ENCODE measurements at places on chromosomes 16 and 17.
A peak's percentile ranks its signal among the peaks of the same experiment; 100 is the strongest.

DNA sequence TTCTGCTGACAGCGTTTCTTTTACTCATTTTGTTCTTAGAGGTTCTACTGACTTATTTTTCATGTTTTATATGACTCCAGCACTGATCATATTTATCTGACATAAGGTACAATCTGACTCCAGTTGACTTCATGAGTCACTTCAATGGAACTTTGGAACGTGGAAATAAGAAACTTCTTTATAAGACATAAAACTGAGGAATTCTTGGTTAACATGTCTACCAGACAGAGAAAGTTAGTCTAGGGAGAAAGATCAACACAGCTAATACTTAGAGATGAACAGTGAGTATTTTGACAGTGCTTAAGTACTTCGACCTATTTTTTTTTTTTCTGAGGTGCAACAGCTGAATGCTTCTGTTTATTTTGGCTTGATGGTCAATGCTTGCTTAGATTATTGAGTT, 679.5 kb downstream of the KCNJ2 start:
- DNase-seq, result no peak

DNA sequence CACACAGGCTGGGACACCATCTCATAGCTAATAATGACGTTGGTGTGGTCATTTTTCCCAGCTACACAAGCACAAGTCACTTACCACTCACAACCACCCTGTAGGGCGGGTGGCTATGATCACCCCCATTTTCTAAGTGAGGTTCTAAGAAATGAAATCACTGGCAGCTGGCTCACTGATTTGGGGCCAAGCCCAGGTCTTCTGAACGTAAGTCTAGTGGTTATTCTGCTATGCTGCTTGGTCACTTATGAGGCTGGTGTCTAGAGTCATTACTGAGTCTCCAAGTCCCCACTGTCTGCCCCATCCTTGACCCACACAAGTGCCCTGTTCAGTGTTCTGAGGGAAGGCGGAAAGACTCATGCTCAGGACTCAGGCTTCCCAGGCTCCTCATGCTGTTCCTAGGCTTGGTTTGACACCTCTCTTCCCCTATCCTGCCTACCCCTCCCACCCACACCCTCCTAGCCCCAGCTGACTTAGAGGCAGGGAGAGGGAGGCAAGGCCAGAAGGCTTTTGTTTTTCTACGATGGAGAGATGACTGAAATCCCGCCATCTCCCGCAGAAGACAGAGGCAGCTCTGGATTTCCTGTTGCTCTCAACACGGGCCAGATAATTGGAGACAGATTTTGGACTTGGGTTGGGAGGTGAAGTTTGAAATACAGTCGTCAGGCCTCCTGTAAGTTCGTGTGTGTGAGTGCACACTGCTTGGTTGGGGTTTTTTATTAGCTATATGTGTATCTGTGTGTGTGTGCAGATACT, 32.2 kb downstream of the FZD2 start:
- DNase-seq, result no peak

DNA sequence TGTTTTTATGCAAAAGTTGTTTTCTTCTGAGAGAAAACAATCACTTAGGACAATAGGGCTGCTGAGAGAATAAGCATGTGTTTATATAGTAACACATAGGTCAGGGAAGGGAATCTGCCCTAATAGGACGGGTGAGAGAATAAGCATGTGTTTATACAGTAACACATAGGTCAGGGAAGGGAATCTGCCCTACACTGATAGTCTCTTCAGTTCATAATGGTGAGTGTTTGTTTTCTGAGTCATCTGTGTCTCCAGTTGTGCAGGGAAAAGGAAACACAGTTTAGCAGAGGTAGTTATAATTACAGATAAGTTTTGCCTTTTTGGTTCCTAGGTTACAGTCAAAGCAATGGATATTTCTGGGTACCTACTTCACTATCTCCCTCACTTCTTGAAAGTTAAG, 252.3 kb upstream of the CA10 start:
- no peak for DNase-seq

- no peak for DNase-seq
Observed at GRCh38 chr16:87182759-87183158, 134.4 kb downstream of the C16orf95 start.

GRCh38 chr16:85395207-85395912, 217.8 kb upstream of the GSE1 start:
- peak; percentile 90 for DNase-seq

DNA sequence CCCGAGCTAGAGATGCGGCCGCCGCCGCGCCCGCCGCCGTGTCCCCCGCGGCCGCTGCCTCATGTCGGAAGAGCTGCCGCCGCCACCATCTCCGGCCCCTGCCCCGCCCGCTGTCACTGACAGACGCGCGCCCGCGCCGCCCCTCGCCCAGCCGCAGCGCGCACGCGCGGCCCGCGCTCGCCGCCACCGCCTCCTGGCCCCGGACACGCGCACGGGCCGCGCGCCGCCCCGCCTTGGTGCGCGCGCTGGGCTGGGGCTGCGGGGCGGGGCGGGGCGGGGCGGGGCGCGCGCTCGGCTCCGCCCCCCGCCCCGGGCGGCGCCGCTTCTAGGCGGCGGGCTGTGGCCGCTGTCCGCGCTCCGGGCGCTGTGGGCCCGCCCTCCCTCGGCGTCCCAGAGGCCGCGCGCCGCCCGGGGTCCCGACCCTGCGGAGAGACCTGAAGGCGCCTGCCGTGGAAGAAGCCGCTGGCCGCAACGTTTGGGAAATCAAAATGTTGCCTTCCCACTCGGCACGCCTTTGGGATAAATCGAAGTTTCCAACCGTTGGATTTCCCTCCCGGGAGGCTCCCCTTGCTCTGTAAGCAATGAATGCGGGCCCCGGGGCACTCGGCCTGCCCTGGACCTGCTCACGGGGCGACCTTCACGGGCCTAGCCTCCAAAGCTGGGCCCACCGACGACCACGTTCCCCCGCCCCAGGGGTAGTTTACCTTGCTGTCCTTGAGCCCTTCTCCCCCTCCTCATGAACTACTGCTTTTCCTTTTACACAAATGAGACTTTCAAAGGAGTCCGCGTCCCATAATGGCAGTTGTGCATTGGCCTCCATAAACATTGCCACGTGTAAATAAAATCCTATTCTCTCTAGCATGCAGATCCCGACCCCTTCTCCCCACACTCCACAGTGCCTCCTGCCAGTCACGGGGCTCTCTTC, at the start of gene ADCY9:
TSS of gene ADCY9 (minus strand) at position 118 of the 925 bp plus-strand sequence. CDS start 1,000 bp downstream, outside the sequence.
- peak; percentile 80 for DNase-seq

- no peak for DNase-seq
Observed at GRCh38 chr17:45745601-45746494, 38.3 kb upstream of the CRHR1 start.

- no peak for DNase-seq
Observed at GRCh38 chr16:19396555-19397011, 21.1 kb upstream of the TMC5 start.

GRCh38 chr17:78378225-78379130, at the start of gene PGS1:
Gene PGS1, plus strand, starts transcription at chr17:78378649. Its CDS starts 17 bp downstream, at chr17:78378666.
- DNase-seq, result peak; percentile 78

Measured in RKO (cell line).